ENCODE measurements at places on chromosomes 2 and 18.
A peak's percentile ranks its signal among the peaks of the same experiment; 100 is the strongest.

- DNase-seq, result no peak
Measured at GRCh38 chr2:84815146-84815545, 65.7 kb downstream of the TRABD2A start.

GRCh38 chr2:218192902-218193430 is 24.0 kb upstream of the ARPC2 start:
- no peak for DNase-seq

GRCh38 chr2:165601928-165602521 is 132.5 kb downstream of the CSRNP3 start:
- no peak for DNase-seq

DNA sequence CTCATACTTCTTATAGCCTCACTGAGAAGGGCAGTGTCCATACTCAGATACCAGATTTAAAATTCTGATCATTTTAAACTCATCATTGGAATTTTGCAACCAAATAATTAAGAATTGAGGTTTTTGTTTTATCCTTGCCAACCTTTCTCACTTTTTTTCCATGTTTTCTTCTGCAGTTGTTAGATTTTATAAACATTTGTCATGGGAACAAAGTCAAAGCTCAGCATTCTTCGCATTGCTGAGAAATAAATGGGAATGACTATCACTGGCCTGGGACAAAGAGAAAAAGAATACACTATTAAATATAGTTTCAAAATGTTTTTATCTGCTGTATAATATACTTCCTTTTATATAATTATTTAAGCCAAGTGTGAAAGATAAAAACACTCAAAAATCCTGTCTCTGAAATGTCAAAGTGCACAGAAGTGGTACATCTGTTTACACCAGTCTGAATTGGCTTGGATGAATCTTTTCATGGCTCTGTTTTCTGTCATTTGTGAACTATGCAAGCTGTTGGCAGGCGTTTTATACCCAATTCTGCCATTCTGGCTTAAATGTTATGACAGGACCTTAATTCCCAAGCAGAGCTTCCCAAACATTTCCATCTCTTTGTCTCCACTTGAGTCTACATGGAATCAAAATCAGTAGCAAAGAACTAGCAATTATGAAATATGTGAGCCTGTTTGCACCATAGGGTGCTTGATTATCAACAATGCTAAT is 249.3 kb upstream of the SYT4 start:
- no peak for DNase-seq

GRCh38 chr2:96685577-96686459 is 43.3 kb downstream of the FER1L5 start:
- DNase-seq, result no peak

DNA sequence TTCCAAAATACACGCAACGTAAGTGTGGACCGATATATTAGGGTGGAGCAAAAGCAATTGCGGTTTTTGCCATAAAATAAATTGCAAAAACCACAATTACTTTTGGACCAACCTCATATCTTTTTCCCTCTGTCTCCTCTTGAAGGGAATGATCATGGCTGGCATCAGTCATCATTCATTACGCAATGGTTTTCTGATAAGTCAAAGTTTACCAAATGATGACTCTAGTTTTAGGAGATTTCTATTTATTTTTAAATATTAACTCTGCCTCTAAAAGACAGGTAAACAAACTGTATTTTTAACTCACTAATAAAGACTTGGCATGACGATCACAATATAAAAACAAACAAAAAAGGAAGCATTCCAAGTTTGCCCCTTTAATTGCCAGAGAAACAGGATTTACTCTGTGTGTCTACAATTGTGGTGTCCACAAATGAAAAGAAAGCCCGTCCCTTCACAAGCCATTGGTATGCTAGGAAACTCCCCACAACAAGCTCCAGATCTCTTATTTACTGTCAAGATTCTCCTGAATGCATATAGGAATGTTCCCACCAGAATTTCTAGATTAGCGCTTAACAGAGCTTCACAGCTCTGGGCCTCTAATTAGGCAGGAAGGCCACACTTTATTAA is 61.3 kb downstream of the IRS1 start:
- DNase-seq, result no peak

GRCh38 chr18:45856531-45856930 is 31.1 kb downstream of the SIGLEC15 start:
- peak; percentile 37 for DNase-seq

DNA sequence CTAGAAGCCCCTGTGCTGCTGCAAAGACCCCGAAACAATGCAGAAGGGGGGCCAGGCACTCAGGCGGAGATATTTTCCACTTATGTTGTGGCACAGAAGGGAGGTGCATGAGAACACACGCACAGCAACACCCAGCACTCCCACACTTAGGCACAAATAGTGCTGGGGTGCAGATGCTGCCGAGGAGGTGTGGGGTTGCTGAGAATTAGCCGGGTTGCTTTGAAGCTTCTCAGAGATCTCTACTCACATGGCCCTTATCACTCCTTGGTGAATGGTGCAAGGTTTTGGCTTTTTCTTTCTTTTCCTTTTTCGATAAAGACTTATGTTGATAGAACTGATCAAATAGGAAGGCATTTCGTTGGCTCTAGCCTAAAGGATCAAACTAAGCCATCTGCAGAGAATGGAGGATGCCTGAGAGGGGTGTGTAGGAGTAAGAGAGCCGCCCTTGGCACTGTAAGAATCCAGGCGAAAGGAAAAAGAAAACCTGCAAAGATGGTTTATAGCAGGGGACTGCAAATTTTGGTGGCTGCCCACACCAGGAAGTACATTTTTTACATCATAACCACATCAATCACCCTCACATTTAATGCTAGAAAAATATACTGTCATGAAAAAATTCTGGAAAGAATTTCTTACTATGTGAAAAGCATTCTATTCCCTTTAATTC is 27.9 kb upstream of the FHL2 start:
- no peak for DNase-seq

DNA sequence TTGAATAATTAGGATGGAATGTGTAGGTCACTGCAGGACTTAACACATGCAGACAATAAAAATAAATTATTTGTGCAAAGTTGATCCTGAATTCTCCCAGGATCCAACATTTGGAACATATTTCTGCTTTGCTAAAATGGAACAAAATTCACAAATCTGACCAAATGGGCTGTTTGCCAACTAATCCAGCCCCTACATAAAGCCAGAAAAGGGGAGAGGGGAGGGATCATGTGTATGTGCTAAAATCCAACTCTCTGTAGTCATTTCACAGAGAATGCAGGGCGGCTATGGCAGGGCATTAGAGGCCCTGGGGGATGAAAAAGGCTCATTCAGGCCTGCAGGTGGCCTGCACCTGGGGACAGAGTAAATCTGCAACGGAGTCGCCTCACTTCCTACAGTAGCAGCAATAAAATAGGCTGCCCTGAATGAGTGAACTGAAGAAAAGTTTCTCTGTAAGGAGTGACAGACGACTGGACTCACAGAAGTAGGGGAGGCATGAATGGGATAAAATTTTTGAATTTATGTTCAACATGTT is 4.0 kb upstream of the ZFP36L2 start:
- no peak for DNase-seq

DNA sequence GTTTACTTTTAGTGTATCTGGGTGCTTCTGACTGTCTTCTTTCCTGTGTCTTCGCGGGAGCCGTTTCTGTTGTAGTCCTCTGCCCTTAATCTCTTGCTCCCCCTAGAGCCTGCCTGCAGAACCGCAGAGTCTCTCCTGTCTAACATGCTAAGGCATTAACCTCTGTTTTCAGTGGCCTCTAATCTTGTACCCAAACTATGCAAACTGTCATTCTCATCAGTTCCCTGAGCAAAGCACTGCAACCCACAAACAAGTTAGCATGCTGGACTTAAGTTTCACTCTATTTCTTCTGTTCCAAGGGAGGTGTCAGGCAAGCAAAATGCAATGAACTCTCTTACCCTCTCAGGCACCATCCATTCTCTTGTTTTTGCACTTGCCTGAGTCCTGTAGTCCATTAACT is 138.4 kb downstream of the OTX1 start:
- DNase-seq, result no peak

GRCh38 chr2:148751907-148752306 is 107.4 kb downstream of the EPC2 start:
- no peak for DNase-seq
